Spinal cord (tissue), 10 donors: ENCODE measurements at places on chromosomes 1 and 21.

DNA sequence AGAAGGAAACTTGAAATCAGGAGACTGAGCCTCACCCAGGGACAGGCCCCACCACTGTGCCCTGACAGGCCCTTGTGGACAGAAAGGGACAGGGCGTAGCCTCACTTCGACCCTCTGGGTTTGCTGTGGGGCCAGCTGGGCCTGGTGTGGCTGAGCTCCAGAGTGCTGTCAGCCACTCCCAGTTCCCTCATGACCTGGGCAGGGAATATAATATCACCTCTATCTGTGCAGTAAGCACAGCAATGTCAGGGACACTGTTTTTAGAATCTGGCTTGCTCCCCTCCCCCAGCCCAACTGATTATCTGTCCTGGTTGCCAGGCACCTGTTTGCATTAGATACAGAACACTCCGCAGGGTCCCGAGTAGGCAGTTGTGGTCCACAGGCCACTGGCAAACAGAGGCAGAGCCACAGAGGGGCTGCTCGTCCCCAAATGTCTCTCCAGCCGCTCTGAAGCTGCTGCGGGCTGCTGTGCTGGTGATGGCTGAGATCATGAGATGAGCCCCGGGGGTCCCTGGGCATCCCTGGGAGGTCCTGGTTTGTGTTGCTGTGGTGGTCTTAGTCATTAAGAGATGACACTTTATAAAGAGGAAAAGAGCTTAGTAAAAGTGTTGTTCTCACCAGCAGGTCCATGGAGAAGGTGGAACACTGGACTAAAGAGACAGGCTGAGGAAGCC, 51.6 kb downstream of the ETS2 start:
- no peak for DNase-seq

DNA sequence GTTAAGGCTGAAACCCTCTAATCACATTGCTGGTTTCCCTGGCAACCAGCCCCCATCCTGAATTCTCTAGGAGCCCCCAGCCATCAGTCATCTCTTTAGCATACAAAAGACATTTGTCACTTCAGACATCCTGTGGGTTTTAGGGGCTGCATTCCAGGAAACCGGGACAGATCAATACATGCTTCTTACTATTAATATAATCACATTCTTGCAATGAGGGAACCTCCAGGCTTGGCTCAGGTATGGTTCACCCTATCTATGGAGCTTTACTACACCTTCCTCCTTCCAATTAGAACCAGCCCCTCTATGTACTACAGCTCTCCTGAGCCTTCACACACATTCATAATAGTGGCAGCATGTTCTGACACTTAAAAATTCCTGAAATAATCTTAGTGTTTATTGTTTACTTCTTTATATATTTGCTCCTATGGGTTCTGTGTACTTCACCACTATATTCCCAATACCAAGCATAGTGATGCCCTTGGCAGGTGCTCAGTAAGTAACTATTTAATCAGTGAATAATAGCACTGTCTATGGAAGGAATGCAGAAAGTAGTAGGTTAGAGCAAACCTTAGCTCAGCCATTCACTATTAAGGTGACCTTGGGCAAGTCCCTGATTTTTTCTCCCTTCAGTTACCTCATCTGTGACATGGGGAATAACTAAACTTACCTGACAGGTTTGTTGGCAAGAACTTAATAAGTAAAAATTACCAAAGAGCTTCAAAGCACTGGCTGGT, 59.6 kb downstream of the ZNF678 start:
- no peak for DNase-seq

DNA sequence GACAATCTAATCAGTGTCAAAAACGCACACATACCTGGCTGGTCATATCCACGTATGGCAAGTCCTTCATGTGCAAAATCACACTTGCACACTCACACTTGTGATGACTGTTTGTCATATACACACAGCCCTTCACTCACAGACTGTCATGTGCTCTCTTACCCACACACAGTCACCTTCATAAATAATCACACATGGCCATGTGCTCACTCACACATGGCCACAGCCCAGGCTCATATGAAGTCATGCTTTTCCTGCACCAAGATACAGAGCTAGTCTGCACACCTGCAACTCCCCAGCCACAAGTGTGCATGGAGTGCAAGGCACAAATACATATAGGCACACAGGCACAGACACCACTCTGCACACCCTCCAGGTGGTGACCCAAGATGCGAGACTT, 45.4 kb upstream of the FOXO6 start:
- no peak for DNase-seq

DNA sequence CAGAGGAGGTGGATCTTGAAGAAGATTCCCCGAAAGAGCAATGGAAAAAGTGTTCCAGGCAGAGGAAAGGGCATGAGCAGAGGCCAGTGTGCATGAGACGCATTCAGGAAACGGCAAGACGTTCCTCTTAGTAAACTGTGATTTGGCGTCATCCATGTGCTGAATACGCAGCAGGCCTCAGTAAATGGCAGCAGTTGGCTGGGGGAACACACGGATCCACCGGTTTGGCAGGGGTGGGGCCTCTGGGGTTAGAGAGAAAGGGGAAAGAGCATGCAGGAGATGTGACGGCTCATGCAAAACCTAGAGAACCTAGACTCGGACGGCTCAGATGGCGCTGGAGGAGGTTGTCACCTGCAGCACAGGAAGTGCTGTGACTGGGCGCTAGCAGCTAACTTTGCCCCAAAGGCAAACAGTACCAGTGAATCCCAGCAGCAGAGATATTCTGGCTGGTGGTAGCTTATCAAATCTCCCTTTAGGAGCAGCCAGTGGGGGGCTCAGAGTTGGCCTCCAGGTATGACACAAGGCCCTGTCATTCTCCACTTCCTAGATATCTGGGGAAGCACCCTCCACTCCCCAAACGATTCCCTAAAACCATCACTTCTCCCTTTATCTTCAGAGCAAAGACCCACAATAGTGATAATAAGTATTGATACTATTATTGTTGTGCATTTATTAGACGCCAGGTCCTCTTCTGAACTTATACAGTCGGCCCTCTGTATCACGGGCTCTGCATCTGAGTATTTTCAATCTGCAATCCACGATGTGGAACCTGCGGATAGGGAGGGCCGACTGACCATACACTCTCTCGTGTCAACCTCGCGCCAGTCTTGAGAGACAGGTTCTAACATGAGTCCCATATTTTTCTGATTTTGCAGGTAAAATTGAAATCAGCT, 7.6 kb downstream of the LAPTM5 start:
- DNase-seq = no peak

DNA sequence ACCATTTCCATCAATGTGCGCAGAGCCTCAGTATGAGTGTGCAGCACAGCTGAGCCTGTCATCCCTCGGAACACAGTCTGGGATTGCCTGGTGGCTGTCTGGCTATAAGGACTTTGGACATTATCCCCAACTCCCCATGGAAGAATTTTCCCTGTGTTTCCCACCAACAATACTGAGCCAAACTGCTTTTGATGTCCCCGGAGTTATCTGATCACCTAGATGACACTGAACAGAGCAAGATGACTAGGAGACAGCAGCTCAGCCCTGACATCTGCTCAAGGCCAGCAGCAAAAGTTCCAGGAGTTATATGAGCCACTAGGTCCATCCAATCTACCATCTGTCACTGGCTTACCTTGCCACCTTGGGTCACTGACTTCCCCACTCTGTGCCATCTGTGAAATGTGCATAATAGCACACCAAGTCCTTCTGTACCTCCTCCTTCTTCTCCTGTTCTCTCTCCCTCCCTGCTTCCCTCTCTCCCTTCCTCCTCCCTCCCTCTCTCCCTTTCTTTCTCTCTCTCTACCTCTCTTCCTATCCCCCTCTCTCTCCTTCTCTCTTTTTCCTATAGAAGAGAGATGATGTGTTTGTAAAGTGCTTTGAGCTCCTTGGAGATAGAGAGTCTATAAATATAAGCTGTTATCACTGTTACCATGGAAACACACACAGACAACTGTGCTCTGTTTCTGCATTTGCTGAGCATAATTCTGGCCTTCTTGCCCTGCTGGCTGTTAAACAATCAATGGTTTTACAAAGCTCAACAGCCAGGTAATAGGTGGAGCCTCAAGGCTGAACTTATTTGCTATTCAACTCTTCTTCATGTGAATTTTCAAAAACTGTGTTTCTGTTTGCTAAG, 19.7 kb upstream of the ATP1B1 start:
- no peak for DNase-seq

- no peak for DNase-seq
Measured at GRCh38 chr1:4131734-4132133, 231.7 kb upstream of the C1orf174 start.

DNA sequence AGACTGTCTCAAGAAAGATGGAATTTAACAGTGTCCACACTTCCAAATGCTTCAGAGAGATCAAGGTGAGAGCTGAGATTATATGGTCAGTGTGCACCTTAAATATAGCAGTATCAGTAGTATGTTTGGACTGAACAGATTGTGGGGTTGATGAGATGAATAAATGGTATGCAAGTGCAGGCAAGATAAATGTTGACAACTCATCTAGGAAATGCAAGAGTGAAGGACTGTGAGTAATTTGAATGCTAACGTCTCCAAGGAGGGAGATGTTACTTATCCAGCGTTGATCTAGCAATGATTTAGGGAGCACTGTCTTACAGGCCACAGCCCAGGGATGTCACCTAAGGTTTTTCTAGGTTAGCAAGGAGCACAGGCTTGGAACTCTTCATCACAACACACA, 170.7 kb upstream of the GALNT2 start:
- DNase-seq = no peak

- no peak for DNase-seq
Measured at GRCh38 chr1:230351983-230352382, 74.1 kb downstream of the PGBD5 start.

DNA sequence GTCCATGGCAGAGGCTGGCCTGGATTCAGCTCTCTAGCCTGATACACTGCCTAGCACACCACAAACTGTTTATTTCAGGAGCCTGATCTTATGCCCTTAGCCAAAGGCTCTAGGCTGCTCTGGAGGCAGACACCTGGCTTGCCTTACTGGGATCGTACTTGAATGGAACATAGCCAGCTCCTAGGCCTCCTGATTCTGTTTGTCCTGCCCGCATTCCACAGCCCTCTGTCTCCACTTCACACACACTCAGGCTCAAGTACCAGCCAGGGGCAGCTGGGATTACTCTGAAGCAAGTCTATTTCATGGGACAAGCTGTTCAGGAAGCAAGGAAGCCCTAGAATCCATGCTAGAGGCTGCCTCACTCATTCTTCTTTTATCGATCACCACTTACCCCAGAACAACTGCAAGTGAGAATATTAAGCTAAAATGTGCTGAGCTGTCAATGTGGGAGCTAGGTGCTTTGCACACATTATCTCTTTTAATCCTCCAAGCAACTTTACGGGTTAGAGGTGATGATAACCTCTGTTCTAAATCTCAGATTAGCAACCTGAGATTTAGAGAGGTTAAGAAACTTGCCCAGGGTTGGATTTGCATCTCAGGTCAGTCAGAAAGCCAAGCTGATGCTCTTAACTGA, 31.1 kb upstream of the CYP4B1 start:
- no peak for DNase-seq

DNA sequence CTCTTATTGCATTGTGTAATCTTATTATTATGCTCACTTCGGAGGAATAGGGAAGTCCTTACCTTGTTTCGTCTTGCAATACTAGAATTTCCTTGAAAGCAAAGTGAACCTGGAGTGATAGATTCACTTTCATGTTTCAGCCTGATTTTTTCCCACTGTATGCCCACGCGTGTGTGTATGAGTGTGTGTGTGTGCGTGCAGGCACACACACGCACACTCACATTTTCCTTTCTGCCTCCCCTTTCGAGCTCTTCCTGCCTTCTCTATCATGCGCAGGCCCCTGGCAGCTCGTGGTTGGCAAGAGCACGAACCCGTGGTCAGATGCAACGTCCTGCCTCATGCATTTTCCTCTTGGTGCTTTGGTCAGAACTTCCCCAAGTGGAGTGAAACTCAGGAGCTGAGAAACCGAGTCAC, at the start of gene GCSAML:
Gene GCSAML (plus strand): TSS at position 366 of the 414 bp plus-strand sequence. CDS start 58 bp downstream, outside the sequence.
- no peak for DNase-seq

DNA sequence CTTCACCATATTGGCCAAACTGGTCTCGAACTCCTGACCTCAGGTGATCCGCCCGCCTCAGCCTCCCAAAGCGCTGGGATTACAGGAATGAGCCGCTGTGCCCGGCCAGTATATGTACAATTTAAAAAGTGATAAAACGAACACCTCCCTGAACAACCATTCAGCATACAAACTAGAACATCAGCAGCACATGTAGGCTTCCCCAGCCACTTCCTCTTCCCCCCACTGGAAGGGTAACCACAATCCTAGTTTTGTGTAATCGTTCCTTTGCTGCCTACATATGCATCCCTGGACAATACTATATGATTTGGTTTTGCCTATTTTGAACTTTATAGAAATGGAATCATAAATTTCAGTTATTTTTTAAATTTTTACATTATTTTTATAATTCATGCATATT, 60.4 kb downstream of the DESI2 start:
- no peak for DNase-seq

- no peak for DNase-seq
Measured at GRCh38 chr1:212286556-212287131, 1.4 kb downstream of the PPP2R5A start.

DNA sequence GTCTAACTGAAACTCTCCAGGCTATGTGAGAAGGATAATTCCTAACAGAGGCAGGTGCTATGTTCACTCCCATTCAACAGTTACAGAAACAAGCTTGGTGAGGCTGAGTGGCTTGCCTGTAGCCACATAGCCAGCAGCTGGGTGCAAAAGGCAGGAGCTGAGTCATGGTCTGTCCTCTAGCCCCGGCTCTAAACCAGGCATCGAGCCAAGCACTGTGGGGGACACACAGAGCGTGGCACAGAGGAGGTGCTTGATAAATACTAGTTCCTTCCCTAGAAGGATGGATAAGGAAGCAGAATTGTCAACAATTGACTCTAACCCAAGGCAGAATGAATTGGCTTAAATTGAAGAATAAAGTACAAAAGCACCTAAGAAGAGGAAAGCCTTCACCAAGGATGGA, 10.4 kb upstream of the KCNA2 start:
- DNase-seq = no peak

DNA sequence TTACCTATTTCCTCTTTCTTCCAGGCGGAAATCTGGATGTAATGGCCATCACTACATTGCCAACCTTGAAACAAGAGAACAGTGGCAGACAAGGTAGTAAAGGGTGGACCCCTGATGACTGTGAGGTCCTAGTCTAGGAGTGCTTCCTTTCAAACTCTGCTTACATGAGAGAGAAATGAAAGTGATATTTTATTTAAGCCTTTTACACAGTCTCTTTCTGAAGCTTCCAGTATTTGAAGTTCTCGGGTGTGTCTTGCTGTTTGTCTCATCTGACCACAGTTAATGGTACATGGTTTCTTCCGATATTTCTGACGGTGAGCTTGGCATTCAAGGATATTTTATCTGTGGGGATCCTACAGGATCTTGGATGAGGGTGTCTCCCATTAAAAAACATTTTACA, 215.2 kb downstream of the SLC45A1 start:
- DNase-seq = no peak

GRCh38 chr1:228161362-228161761, 4.2 kb upstream of the IBA57 start:
- DNase-seq = no peak
